ENCODE measurements at places on chromosomes 13 and 19.

GRCh38 chr19:35119578-35120155 lies 4.0 kb downstream of the FXYD3 start:
- no peak for DNase-seq

DNA sequence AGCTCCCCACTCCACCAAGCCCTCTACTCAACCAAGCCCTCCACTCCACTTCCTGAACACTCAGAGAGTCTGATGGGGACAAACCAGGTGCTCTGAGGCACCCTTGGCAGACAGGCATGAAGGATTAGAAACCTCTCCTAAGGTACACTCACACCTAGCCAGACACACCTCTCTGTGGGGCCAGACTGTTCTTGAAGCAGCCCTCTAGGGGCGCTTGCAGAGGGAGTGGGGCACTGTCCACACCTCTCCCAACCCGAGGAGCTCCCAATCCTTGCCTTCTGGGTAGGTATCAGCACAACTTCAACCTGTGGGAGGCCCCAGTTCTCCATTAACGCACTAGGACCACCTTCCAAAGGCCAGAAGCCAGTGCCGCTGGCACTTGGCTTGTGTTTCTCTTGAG lies 108.7 kb upstream of the VSTM2B start:
- no peak for DNase-seq

DNA sequence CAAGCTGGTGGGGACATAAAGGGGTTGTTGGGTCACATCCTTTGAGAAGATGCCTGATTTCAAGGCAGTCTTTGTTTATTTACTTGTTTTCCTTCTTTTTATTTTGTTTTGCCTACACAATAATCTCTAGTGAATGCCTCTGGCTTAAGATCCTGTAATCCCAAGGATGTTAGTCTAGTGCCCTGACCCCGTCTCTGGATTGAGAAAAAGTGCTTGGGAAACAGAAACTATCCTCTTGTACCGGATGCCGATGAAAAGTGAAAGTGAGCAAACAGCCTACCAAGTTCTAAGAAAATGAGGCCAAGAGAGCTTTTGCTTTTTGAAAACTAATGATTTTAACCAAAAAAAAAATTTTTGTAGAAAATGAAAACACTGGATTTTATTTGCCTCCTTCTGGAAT lies 42.1 kb upstream of the C1QTNF9 start:
- DNase-seq: peak; percentile 55

- no peak for DNase-seq
Measured at GRCh38 chr13:91381371-91381770, 17.1 kb upstream of the GPC5 start.

DNA sequence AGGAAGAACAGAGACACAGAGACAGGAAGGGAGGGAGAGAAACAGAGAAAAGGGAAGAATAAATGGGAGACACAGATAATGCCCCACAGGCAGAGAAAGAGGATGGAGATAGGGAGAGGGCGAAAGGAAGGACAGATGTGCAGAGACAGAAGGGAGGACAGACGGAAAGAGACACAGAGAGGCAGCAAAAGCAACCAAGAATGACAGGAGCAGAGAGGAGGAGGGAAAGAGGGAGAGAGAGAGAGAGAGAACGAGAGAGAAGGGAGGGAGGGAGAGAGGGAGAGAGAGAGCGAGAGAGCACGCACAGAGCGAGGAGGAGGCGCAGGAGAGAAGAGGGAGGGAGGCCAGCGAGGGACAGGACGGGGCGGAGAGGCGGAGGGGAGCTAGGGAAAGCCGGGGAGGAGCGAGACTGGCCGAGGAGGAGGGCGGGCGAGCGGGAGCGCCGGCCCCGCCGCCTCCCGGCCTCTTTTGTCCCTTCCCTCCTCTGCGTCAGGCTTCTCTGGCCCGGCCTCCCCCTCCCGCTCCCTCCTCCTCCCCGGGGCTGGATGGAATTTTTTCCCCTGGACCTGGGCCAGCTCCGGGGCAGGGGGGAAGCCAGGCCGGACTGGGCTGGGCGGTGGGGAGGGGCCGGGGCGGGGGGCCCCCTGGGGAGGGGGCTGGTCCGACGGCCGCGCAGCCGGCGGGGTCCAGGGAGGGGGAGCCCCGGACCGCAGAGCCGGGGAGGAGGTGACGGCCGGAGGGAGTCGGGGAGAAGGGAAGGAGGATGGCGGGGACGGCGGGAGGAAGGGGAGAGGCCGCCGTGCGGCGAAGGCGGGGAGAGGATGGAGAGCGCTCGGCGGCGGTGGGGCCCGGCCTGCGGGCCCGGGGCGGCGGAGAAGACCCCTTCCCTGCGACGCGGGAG lies 4.2 kb upstream of the SPACA6 start:
- DNase-seq: no peak

DNA sequence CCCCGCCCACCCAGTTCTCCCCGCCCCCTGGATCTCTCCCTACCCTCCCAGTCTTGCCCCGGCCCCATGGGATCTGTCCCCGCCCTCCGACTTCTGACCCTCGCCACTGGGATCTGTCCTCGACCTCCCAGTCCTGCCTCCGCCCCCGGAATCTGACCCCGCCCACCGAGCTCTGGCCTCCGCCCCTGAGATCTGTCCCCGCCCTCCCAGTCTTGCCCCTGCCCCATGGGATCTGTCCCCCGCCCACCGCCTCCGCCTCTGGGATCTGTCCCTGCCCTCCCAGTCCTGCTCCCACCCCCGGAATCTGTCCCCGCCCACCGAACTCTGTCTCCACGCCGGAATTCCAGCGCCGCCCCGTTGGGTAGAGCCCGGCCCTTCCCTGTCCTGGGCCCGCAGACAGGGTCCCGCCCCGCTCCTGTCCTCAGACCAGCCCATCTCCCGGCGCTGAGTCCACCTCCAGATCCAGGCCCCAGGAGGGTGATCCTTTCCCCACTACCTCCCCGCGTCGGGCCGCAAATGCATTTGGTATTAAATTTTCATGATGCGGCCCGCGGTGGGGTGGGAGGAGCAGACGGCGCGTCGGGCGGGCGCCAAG lies 1.5 kb upstream of the SLC17A7 start:
- peak; percentile 77 for DNase-seq

DNA sequence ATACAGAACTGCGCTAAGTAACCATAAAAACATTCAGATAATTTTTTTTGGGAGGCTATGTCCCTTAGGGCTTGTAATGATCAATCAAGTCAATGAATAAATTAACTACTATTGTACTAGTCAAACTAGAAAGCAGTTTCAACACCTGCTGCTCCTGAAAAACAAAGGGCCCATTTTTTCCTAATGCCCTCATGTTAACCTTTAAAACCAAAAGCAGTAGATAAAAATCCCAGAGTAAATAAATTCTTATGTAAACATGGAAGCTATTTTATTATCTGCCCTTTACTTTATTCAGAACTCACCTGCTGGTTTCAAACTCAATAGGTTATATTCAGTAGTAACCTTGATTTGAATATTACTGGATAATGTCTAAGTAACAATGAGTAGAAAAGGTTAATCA lies 159.5 kb upstream of the STARD13 start:
- DNase-seq: no peak

- DNase-seq: peak; percentile 80
Measured at GRCh38 chr19:34963573-34964406, at the start of gene ZNF792. Gene ZNF792 (minus strand): TSS chr19:34964229. CDS start chr19:34963662, 567 bp downstream.

GRCh38 chr13:39374741-39375189 lies 228.2 kb downstream of the LHFPL6 start:
- DNase-seq: no peak

DNA sequence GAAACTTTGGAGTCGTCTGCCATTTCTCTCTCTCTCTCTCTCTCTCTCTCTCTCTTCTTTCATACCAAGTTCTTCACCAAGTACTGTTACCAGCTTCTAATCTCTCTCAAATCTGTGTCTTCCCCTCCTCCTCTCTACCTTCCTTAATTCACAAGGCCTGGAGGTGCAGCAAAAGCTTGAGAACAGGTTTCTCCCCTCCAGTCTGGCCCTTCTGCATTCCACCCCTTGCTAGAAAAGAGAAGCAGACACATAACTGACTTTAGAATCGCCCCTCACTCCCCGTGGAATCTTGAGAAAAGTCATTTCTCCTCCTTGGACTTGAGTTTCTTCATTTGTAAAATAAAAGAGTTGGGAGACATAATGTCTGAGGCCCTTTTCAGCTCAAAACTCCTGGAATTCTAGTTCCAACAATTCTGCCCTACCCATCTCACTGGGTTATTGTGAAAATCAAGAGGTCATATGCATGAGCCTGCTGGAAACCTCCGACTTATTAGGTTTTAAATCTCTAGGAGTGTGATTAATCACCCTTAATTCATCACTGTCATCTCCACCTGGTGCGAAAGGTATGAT lies 20.4 kb downstream of the AMER2 start:
- DNase-seq: no peak

DNA sequence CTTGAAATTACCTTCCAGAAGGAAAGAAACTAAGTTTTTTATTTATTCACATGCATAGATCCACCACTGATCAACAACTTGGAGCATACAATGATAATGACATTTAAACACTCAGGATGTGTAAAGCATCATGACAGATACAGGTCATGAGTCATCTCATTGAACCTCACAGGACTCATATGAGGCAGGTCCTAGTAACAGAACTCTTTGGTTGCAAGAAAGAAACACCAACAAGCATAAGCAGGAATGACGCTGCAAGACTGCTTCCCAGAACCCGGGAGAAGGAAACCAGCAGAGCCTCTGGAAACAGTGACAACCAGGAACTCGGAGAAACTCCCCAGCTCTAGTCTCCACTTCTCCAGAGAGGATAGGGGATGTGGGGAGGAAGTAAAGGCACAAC lies 60.8 kb upstream of the IPO5 start:
- no peak for DNase-seq

GRCh38 chr13:66528944-66529576 lies 701.1 kb downstream of the PCDH9 start:
- no peak for DNase-seq

- no peak for DNase-seq
Measured at GRCh38 chr13:25686831-25687470, 315.2 kb downstream of the ATP8A2 start.

DNA sequence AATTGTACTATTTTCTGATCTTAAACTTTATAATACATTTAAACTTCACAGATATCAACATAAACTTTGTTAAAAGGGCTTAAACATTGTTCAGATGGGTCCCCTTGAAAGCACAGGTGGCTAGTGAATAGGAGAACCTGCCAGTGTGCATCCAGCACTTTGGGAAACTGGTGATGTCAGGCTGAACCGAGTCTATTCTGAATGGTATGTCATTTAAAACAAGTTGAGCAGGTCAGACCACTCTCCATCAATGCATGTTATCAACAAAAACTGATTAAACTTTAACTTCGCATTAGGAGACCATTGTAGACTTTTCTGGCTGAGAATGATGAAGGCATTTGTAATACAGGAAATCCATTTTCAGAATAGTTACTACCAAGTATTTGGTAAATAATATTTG lies 50.1 kb upstream of the FREM2 start:
- DNase-seq: no peak

DNA sequence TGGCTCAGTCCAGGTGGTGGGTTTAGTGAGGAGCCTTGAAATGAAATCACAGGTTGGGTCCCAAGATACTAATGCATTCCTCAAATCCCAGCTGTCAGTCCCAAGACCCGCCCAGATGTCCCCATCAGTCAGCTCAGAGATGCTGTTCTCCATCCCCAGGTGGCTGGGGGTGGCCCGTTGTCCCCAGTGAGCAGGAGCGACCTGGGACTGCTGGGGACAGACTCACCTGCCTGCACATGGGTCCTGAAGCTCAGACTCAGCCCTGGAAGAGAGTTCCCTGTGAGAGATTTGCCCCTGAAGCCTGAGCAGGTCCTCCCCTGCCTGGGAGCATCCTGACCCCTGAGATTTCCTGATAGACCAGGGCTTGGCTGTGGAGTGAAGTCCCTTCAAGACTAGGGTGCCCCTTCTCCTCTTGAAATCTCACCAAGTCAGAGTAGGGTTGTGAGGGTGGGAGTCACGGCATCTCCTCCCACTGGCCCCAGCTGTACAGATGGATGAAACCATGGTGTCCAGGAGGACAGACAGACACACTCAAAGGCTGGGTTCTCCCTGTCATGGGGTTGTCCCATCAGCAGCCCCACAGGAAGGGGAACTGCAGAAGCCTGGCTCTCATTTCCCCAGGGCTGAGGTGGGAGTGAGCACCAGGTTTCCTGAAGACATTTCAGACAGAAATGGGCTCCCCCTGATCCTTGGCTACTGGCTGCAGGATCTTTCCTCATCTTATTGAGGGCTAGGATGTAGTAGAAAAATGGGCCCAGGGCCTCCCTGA lies 14.4 kb downstream of the LILRA5 start:
- no peak for DNase-seq

- DNase-seq: no peak
Measured at GRCh38 chr13:25329706-25330105, 28.3 kb downstream of the NUP58 start.

DNA sequence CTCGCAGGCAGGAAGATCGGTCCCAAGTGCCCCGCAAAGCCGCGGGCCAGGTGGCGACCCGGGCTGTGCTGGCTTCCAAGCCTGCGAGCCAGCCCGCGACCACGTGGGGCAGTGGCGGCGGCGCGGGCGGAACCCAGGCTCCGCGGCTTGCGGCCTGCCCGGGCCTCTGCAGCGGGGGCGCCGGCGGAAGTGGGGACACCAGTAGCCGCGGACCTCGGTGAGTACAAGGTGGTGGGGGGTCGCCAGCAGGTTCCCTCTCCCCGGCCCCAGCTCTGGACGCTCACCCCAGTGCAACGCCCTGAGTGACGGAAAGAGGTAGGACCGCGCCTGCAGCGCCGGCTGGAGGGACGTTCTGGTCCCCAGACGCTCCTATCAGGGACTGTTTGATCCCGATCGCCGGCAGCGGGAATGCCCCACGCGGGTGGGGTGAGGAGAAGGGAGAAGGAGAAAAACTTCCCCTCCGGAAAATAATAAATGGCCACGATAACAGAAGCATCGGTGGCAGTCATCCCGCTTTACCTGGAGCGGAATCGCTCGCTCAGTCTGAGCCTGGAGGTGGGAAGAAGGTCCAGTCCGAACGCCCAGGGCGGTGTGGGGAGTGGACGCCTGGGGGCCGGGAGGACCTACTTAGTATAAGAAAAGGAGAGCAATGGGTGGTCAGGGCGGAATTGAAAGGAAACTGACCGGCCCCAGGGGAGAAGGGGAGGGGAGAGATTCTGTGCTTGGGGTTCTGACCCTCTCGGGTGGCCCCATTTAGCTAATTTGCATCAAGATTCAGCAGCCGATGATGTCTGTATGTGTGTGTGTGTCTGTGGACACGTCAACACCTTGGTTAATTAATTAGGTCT lies at the start of gene GEMIN7:
GEMIN7 (plus strand) TSS at position 198 of the 848 bp plus-strand sequence. CDS start 10,855 bp downstream, outside the sequence.
- DNase-seq: peak; percentile 94

DNA sequence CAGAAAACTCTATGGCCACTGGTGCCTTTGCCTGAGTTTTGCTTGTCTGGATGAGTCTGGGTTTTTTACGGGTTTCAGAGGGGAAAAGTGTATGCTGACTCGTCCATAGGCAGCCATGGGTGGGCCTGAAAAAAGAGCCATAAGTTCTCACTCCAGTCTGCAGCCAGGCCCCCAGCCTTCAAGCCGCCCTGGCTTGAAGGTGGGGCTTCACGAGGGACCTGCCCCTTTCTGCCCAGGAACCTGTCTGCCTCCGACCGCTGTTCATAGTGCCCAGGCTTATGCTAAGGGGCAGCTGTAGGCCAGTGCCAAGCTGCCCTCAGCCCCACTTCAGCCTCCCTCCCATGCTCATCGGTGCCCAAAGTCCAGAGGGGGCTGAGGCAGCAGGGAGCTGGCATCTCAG lies 385.2 kb downstream of the PCDH9 start:
- DNase-seq: no peak

DNA sequence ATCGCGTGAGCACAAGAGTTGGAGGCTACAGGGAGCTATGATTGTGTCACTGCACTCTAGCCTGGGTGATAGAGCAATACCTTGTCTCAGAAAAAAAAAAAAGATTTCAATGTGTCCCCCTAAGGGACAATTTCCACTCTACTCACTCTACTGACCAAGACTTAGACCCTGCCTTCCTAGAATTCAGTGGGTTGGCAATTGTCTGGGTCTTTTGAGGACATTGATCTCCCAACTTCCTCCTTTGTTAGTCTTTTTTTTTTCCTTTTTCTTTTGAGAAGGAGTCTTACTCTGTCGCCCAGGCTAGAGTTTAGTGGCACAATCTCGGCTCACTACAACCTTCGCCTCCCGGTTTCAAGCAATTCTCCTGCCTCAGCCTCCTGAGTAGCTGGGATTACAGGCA lies 2.2 kb downstream of the SPTBN4 start:
- no peak for DNase-seq
